ENCODE measurements at places on chromosomes 3 and 15. TPM values are rescaled to one million over a fixed set of nuclear protein-coding genes. Genes with fewer than 3 reads are reported as not detected.
A peak's percentile ranks its signal among the peaks of the same experiment; 100 is the strongest.

DNA sequence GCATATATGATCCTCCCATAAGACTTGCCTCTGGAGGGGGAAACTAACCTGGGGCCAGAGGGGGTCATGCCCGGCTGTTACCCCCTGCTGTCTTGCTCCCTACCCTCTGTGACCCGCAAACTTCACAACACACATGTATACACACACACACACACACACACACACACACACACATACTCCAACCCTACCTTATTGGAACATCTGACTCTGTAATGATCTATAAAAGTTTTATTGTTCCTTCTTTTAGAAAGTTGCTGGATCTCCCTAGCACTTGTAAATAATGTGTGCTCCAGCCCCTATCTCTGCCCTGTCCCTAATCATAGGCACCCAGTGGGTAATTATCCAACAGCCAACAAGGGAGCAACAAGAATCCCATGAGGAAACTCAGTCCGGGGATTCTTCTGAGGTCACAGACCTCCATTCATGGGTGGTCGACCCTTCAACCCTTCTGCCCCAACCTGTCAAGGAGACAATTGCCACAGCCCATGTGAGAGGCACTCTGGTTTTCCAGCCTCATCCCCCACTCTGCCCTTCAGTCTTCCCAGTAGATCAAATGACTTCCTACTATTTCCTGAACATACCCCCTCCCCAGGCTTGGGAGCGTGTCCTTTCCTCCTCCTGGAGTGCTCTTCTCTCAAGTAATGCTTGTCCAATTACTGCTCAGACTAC lies 14.0 kb upstream of the TPM1 start:
- H3K27ac ChIP-seq: no peak overlapping the region
- no peaks in the 10 kb centered on the region for H3K27me3 ChIP-seq
- no peak overlapping the region for H3K4me3 ChIP-seq
- H3K4me1 ChIP-seq: no peaks in the 10 kb centered on the region
- DNase-seq: no peak

DNA sequence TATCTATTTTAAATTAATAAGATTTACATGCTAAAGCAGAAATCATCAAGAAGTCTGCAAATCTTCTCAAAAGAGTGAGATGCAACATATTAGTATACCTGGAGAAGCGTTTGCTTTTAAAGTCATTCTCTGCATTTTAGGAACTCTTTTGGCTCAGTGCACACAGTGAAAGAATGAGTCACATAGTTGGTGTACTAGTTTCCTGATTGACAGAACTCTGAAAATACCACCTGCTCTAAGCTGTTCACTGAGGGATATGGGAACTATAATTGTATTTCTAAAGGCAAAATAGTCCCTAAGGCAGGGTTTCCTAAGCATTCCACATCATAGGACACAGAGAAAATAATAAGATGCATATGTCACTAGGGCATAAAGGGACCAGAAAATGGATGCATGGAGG lies 838.5 kb downstream of the DIPK2A start:
- H3K4me3 ChIP-seq: no peak overlapping the region
- no peaks in the 10 kb centered on the region for H3K4me1 ChIP-seq
- H3K36me3 ChIP-seq: no peaks in the 10 kb centered on the region

GRCh38 chr3:67916353-67916752 lies 261.9 kb upstream of the SUCLG2 start:
- no peak overlapping the region for H3K27ac ChIP-seq
- H3K36me3 ChIP-seq: no peaks in the 10 kb centered on the region
- H3K4me1 ChIP-seq: no peaks in the 10 kb centered on the region

DNA sequence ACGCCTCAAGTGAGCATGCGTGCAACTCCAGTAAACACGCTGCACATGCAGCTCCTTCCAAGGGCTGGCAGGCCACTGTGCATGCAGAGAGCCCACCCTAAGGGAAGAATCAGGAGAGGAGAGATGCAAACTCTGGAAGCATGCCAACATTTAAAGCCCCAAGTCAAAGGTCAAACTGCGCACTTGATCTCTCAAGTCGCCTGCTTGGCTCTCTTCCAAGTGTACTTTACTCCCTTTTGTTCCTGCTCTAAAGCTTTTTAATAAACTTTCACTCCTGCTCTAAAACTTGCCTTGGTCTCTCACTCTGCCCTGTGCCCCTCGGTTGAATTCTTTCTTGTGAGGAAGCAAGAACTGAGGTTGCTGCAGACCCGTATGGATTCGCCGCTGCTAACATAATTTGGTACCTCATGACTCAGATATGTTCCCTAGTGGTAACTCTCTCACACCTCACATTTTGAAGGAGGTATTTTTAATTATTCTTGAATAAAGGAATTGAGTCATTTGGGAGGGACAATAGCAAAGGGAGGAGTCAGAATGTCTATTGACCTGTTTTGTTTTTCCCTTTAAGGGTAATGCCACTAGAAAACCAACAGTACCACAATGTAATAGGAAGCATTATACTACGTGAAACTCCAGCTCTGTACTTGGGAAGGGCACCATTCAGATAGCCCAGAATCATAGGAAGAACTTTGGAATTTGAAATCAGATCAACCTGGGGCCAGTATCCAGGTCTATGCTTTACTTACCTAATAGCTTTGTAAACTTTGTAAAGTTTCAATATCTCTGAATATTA lies 19.6 kb upstream of the DGKG start:
- no peaks in the 10 kb centered on the region for H3K36me3 ChIP-seq
- H3K4me1 ChIP-seq: peaks cover 4% of the 10 kb centered on the region
- H3K27ac ChIP-seq: no peak overlapping the region
- no peak for DNase-seq
- H3K27me3 ChIP-seq: no peaks in the 10 kb centered on the region

- no peak overlapping the region for H3K4me3 ChIP-seq
- DNase-seq: no peak
- H3K27ac ChIP-seq: no peak overlapping the region
These were observed 88.2 kb downstream of the CCR1 start for GRCh38 chr3:46119709-46120498.

DNA sequence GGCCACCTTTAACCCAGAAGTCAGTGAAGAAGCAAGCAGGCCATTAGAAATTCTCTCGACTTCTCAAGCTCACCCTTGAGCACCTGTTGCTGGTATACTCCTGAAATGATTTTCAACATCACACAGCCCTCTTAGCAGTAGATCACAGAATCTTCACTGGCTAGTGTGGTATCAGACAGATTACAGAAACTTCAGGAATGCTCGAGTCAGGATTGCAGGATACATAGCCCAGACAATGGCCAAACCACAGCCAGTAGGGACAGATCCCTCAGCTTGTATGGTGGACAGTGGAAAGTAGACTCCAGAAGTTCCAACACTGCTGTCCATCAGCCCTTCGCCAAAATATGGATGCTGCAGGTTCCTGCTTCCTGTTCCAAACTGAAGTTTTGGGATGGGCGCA lies 4.5 kb upstream of the KLHL40 start:
- H3K27ac ChIP-seq: no peak overlapping the region
- peak; percentile 11 for DNase-seq
- no peaks in the 10 kb centered on the region for H3K36me3 ChIP-seq
- H3K27me3 ChIP-seq: peaks cover 8% of the 10 kb centered on the region
- no peaks in the 10 kb centered on the region for H3K4me1 ChIP-seq
- no peak overlapping the region for H3K4me3 ChIP-seq

GRCh38 chr3:63940389-63940757 lies 28.2 kb upstream of the SCAANT1 start:
- H3K27me3 ChIP-seq: no peaks in the 10 kb centered on the region
- no peak overlapping the region for H3K4me3 ChIP-seq
- DNase-seq: no peak
- no peaks in the 10 kb centered on the region for H3K36me3 ChIP-seq

GRCh38 chr3:42632146-42632545 lies 21.4 kb upstream of the ZBTB47 start:
- H3K36me3 ChIP-seq: peaks cover 85% of the 10 kb centered on the region
- no peak overlapping the region for H3K4me3 ChIP-seq
- DNase-seq: no peak
- peaks cover 4% of the 10 kb centered on the region for H3K4me1 ChIP-seq
- no peak overlapping the region for H3K27ac ChIP-seq

DNA sequence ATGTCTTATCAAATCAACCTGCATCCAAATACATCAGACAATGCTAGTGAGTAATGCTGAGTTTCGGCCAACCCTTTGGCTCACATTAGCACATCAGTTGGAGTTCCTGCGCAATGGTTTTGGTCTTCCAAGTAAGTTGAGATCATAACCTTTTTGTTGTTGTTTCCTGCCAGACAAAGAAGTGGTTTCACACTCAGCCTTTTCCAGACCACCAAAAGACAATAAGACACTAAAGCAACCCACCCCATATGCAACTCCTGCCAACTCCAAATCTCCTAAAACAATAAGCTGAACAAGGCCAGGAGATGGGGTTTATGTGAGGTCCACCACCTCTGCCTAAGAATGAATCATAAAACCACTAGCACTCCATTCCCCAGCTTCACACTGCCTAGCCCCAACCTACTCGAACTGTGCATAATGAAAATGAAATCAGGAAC lies 177.0 kb downstream of the ERC2 start:
- H3K27ac ChIP-seq: no peak overlapping the region
- H3K4me3 ChIP-seq: no peak overlapping the region
- H3K27me3 ChIP-seq: no peaks in the 10 kb centered on the region
- H3K4me1 ChIP-seq: no peaks in the 10 kb centered on the region
- no peaks in the 10 kb centered on the region for H3K36me3 ChIP-seq

GRCh38 chr3:61139686-61140085 lies 111.6 kb downstream of the FHIT start:
- no peak overlapping the region for H3K27ac ChIP-seq
- no peak for DNase-seq
- H3K4me1 ChIP-seq: no peaks in the 10 kb centered on the region

DNA sequence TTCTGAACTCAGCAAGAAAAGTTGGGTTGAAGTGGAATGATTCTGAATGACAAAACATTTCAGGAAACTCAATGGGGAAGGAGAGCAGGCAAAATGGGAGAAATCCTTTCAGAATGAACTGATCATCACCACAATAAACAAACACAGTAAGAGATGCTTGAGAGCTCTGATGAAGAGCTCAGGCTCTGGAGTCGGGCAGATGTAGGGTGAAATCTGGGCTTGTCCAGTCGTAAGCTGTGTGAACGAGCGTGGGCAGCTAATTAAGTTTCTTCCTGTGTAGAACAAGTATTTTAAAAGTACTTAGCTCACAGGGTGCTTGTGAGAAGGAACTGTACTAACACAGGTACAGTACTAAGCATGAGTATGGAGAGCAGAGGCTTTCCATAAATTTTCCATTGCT lies 406.2 kb downstream of the FOXP1 start:
- no peak overlapping the region for H3K27ac ChIP-seq
- H3K27me3 ChIP-seq: no peaks in the 10 kb centered on the region
- no peaks in the 10 kb centered on the region for H3K36me3 ChIP-seq
- H3K4me3 ChIP-seq: no peak overlapping the region
- no peaks in the 10 kb centered on the region for H3K4me1 ChIP-seq
- no peak for DNase-seq

GRCh38 chr3:121979734-121980449 lies 42.2 kb downstream of the ILDR1 start:
- no peak overlapping the region for H3K4me3 ChIP-seq
- H3K27ac ChIP-seq: no peak overlapping the region
- H3K27me3 ChIP-seq: no peaks in the 10 kb centered on the region
- H3K4me1 ChIP-seq: no peaks in the 10 kb centered on the region
- DNase-seq: no peak

DNA sequence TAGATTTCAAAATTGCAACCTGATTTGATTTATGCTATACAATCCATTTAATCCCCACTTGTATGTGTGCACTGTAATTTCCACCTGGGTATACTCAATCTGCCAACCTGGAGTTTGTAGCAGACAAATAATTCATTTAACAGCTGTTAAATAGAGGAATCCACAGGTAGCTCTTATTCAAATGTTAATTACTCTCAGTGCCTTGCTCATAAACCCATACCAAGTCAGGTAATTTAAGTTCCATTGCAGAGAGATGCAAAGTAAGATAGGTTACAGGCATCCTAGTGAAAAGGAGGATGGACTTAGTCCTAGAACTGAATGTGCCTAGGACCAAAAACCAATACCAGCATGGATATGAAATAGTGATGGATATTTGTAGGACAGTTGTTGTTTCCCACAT lies 674.2 kb downstream of the TBL1XR1 start:
- H3K4me1 ChIP-seq: no peaks in the 10 kb centered on the region
- no peak overlapping the region for H3K27ac ChIP-seq
- DNase-seq: no peak
- H3K27me3 ChIP-seq: no peaks in the 10 kb centered on the region

DNA sequence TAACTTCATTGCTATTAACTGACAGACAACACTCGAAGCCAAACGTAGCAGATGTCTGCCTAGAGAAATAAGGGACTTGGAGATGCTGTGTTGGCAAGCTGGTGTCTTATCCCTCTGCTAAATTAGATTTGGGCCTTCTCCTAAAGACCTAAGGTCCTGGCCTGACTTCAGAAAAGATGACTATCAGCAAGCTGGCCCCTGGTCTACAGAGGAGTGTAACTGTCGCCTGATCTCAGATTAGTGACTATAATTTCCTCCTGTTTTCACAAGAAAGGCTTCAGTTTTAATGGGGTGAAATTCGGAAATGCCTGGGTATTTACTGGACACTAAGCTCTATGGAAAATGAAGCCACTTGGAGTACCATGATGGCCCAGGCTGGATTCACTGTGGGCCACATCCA lies 53.1 kb upstream of the SLC7A14 start:
- H3K36me3 ChIP-seq: no peaks in the 10 kb centered on the region
- peaks cover 4% of the 10 kb centered on the region for H3K4me1 ChIP-seq
- no peak overlapping the region for H3K27ac ChIP-seq
- DNase-seq: no peak

DNA sequence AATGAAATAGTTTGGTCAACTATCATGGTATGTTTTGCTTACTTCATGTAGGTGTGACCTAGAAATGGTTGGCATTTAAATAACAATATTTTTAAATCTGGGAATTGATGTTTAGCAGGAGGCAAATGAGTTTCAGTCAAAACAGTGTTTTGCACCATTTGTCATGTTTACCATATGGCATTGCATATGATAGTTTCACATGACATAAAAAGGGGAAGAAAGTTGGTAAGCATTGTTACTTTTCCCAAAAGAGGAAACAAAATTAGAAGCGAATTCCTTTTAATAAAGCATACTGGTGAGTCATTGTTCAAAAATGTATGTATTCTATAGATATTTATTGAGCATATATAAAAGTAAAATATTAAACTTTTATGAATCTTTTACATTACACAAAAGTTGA lies 2.3 kb downstream of the RNF13 start:
- peak overlapping the region; percentile 97 for H3K27ac ChIP-seq
- H3K27me3 ChIP-seq: no peaks in the 10 kb centered on the region
- no peaks in the 10 kb centered on the region for H3K36me3 ChIP-seq

DNA sequence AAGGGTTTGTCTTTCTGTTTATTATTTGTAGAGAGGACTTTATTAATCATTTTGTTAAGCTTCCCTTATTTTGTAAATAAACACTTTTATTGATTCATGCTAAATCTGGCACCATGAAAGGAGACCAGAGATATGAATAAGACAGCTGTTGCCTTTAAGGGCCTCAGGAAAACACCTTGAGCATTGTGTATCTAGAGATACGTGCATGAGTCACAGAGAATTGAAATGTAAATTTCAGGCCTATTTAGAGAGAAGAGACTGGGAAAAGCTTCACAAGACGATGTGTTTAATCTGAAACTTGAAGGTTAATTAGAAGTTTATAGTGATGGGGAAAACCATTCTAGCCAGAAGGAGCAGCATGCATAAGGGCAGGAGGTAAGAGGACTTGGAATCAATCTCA lies 28.6 kb upstream of the UTS2B start:
- DNase-seq: no peak
- no peaks in the 10 kb centered on the region for H3K27me3 ChIP-seq

GRCh38 chr15:88624156-88624970 lies 3.2 kb downstream of the AEN start:
- DNase-seq: peak; percentile 40
- H3K4me3 ChIP-seq: peak overlapping the region; percentile 29
- peaks cover 38% of the 10 kb centered on the region for H3K36me3 ChIP-seq
- peak overlapping the region; percentile 49 for H3K27ac ChIP-seq
- no peaks in the 10 kb centered on the region for H3K27me3 ChIP-seq
- peaks cover 64% of the 10 kb centered on the region for H3K4me1 ChIP-seq

Gene IQCH
- 0.93 TPM for total RNA-seq

Gene CFAP44
- total RNA-seq: 10.3 TPM

Gene TP63
- 1.3 TPM for total RNA-seq

Gene GPR62
- not detected for total RNA-seq

All from upper lobe of right lung (tissue), 1 donor.